ENCODE measurements at places on chromosomes 16 and 17.

DNA sequence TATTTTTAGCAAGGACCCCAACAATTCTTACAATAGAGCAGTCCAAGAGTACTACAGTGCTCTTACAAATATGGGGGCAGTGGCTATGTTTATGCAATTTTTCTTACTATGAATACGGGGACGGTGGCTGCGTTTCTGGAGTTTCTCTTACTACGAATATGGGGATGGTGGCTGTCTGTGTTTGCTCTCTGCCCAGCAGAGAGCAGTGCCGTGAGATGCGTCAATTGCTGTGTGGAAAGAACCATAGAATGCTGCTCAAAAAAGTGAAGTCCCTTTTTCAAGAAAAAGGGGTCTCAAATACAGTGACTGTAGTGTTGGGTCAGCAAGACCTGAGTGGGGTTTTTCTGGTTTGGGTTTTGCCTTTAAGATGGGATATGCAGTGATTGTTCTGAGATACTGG lies 53.9 kb downstream of the KNOP1 start:
- DNase-seq: no peak

GRCh38 chr17:79798299-79799173 lies 1.7 kb upstream of the CBX8 start:
- DNase-seq: no peak

GRCh38 chr17:19003543-19004420 lies 782 bp downstream of the FAM83G start:
- peak; percentile 78 for DNase-seq

DNA sequence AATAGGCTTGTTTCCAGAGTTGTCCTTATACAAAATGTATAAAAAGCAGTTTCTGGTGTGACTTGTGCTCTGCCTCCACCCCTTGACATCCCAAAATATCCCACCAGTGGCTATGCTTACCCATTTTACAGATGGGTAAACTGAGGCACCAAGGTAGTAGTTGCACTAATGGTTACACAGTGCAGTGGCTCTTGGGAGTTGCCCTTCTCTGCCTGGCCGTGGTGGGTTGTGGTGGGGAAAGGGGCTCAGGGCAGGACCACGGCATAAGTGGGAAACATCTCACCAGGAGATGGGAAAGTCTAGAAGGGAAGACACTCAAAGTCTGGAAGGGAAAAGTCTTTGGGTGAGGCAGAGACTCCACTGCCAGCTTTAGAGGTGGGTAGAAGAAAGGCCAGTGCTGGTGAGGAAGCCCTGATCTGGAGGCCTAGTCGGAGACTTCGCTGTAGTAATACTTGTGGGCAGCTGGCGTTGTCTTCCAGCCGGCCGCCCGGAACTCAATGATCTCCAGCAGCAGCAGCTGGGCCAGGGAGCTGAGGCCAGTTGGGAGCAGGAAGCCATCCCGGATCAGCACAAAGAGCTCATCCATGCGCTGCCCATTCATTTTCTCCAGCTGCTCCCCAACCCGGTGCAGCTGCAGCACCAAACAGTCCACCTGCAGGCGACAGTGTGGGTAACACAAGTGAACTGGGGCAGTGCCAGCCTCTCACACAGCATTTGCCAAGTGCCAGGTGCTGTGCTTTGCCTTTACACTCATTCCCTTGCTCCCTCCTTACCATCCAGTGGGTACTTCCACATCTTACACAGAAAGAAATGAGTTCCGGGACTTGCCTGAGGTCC lies 4.5 kb downstream of the MIF4GD start:
- DNase-seq: no peak

DNA sequence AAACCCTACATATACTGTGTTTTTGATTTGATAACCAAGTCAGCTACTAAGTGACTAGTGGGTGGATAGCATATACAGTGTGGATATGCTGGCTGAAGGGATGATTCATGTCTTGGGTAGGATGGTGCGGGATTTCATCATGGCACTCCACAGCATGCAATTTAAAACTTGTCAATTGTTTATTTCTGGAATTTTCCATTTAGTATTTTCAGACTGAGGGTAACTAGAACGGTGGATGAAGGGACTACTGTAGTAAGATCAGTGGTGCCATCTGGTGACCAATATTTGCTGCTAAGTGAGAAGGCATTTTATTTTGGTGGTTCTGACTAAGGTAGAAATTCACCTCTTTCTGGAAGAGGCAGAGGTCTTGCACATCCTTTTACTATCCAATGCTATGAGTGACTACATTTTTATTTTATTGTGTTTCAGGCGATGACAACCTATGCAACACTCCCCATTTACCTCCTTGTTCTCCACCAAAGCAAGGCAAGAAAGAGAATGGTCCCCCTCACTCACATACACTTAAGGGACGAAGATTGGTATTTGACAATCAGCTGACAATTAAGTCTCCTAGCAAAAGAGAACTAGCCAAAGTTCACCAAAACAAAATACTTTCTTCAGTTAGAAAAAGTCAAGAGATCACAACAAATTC lies 3.1 kb downstream of the CDC6 start:
- no peak for DNase-seq

DNA sequence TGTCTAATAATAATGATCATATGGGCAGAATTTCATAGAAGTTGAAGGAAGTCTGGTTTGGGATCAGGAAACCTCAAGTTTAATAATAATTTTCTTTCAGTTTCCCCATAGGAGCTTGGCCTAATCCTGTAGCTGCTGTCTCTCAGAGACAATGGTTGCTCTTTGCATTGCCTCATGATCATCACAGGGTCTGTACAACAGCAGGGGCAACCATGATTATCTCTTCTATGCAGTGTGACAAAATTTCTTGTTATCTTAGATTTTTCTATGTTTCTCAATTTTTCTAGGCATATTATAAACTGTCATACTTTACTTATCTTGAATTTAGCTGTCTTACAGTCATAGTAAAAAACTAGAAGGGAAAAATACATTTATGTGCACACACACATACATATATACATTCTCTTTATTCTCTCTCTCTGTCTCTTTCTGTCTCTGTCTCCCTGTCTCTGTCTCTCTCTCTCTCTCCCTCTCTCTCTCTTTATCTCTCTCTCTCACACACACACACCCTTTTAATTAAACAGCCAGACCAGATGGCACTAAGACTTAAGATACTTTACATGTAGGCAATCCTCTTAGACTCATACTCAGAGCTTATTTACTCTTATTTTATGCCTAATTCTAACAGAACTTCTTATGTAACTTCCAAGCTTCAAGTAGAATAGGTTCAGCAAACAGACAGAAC lies 30.5 kb downstream of the SMIM36 start:
- no peak for DNase-seq

DNA sequence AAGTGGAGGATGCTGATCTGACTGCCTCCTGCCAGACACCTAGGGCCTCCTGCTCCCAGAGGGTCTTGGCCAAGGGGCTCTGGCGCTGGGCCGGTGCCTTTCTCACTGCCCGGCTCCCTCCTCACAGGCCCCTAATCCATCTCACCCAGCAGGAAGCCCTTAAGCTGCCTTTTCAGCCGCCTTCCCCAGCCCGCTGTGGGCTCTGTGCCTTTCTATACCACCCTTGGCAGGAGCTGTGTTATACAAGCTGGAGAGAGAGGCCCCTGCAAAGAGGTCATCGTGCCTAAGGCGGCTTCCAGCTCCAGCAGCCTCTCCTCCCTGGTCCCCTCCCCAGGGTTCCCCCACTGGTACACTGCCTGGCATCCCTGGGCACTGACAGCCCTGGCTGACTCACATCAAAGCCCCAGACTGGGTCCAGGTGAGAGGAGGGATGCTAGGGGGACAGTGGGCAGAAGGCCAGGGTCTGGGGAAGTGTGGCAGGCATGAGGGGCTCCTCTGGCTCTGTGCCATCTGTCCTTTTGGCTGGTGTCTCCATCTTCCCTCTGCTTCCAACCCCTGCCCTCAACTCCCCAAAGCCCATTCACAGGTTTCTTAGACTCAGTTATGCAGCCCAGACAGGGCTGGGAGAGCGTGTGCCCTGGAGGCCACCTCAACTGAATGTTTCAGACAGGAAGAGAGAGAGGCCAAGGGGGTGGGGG lies 15.3 kb upstream of the FZD2 start:
- no peak for DNase-seq

DNA sequence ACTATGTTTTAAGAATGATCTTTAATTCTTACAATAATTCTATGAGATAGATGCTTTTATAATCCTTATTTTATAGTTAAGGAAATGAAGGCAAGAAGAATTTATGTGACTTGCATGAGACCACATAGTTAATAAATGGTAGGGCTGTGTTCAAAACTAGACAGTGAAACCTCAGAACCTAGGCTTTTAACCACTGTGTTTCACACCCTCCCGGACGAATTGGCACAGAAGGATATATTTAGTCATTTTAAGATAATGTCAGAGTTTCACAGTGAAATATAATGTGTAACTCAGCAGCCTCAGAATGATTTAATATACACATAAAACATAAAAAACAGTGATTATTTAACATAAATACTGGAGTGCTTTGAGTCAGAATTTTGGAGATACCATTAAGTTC lies 57.0 kb downstream of the NSRP1 start:
- no peak for DNase-seq

- DNase-seq: peak; percentile 75
These were observed 1.0 kb downstream of the WSB1 start for GRCh38 chr17:27294689-27295630.

GRCh38 chr16:49924078-49924477 lies 68.2 kb upstream of the ZNF423 start:
- no peak for DNase-seq

GRCh38 chr17:9220398-9221146 lies 199.3 kb downstream of the NTN1 start:
- DNase-seq: no peak

DNA sequence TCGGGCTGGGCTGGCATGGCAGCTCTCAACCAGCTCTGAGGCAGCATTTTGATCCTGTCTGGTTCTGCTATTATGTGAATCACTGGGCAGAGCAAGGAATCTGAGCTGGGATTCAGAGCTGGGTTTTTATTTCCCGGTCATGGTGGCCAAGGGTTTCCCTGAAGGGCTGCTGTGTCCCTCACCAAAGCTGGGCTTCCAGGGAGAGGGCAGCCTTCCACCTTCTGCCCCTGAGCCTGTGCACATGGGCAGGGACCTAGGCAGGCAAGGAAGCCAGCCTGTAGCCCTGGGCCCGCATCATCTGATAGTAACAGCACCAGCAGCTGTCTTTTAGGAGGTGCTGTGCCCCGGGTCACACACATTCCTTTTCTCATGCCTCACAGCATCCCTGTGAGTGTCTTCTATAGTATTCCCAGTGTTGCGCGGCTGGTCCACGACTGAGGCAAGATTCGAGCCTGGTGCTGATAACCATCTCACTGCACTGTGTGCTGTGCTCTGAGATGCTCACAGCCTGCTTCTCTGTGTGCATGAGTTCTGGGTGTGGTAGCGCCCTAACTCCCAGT lies 85.3 kb upstream of the PLCG2 start:
- DNase-seq: no peak

- no peak for DNase-seq
These were observed 35.8 kb downstream of the PLCG2 start for GRCh38 chr16:81814751-81815428.

DNA sequence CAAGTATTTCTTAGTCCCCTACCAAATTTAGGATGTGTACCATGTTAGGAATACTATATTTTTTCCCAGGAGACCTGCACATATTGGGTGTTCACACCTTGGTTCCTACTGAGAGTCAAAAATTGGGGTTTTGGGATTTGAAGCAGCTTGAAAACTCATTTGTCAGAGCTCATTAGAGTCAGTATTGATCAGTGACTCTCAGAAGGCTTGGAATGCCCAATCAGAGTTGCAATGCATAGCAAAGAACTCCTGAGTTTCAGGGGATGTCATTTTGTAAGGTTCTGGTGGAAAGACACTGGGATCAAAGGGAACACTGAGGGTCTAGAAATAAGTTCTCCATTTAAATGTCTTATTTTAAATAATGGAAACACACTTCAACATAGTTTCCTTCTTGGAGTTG lies 5.1 kb downstream of the HLF start:
- no peak for DNase-seq

DNA sequence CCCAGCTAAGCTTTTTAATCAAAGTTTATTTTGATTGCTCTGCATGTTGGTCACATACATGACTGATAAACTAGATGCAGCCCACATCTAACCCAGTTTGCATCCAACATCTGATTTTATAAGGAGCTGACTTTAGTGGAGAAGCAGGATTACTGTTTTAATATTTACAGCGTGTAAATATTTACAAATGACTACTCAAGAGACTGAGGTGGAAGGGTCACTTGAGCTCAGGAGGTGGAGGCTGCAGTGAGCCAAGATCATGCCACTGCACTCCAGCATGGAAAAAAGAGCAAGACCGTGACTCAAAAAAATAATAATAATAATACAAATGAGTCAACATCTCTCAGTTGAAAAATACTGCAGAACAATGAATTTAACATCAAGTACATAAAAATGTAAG lies 50.8 kb downstream of the PARN start:
- DNase-seq: no peak

- DNase-seq: peak; percentile 35
These were observed 240.3 kb upstream of the DYNLRB2 start for GRCh38 chr16:80300456-80300855.

DNA sequence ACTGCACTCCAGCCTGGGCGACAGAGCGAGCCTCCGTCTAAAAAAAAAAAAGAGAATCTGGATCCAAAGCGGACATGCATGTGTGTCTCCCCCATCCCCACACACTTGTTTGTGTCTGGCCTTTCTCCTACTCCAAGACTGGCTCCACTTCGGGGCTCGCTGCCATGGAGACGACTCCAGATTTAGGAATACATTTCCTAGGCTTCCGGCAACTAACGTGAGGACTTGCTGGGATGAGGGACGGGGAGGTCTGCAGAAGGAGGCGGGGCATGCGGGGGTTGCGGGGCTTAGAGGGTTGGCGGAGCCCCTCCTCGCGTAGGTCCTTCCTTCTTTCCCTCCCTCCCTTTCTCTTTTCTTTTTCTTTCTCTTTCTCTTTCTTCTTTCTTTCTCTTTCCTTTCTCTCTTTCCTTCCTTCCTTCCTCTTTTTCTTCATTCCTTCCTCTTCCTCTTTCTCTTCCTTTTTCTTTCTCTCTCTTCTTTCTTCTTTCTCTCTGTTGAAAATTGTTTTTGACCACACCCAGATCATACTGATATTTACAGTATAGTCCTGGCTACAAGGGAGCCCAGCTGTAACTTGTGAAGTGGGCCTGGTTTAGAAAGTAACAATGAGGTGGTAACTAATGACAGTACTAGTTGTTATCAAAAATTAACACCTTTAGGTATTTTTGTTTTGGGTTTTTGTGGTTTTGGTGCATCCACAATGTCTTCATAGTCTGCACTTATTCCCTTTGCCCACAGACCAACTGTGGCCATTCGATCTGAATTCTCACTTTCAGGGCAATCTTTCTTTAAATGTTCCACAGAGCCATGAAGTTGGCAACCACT lies 25.2 kb downstream of the MIS12 start:
- DNase-seq: no peak

Measured in HTR-8/SVneo (cell line).